ENCODE measurements at places on chromosomes 5 and 9.

GRCh38 chr9:20753761-20754160, 69.7 kb downstream of the FOCAD start:
- DNase-seq = no peak

DNA sequence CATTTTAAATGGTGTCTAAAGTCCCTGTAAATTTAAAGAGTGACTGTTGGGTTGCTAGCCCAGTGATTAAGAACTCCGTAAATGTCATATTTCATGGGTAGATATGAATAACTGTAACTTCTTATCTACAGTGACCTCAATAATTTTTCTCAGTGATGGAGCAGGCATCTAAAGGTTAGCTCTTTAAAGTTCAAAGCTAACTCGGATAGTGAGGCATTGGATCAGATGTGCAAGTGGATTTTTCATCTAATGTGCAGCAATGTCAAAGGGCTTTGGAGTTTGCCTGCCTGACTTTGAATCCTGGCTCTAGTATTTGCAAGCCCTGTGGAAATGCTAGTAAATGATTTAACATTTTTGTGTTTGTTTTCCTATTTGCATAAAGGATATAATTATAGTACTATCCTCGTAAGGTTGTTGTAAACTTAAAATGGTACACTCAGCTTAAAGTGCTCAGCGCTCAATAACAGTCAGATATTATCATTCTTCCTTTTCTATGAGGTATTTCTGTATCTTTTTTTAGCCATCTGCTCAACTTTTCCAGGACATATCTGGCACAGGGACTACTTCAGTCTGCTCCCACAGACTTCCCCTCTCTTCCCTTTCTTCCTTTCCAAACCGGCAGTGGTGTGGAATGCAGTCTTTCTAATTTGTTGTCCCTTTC, 163.7 kb upstream of the ELL2 start:
- DNase-seq = no peak

GRCh38 chr5:39216631-39217030, 2.7 kb downstream of the FYB1 start:
- no peak for DNase-seq

DNA sequence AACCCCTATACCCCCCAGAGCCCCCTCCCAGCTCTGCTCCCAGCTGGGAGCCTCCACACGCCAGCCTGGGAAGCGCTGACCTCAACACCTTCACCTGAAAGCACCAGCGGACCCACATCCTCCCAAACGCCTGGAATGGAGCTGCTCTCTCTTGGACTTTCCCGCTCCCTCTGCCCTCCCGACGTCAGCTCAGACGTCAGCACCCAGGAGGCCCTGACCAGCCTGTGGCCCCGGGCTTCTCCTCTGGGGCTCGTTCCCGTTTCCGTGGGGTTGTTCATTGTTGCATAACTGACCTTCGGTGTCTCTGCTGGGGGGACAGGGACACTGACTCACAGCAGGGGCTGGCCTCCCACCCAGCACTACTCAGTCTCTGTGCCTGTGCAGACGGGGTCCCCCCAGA, 35.0 kb upstream of the SLC6A3 start:
- DNase-seq = no peak

- no peak for DNase-seq
Observed at GRCh38 chr9:4661611-4662010, 483 bp upstream of the PLPP6 start.

DNA sequence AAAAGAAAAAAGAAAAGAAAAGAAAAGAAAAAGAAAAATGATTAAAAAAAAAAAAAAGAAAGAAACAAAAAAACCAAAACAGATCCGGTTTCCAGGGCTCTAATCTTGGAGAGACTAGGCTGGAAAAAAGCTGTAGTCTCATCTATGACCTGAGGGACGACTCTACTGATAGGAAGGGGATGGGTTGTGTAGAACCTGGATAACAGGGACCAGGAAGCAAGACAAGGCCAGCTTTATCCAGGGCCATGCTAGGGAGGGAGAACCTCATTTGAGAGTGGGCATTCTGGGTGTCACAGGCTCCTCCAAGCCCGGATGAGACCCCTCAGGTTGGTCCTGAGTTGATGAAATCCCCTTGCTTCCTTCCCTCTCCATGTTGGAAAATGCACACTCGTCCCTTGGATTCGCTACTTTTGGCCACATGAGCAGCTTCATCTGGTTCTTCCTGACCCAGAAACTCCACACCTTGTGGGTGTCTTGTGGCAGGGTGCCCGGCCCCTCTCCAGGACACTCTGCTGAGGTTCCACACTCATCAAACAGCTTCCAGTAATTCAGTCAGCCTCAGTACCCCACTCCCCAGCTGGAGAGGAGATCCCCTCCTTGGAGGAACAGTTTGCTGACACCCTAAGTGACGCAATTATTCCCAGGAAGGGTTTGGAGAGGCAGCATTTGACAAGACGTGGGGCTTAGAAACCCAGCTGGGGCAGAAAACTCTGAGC, 71.1 kb upstream of the LHFPL2 start:
- no peak for DNase-seq

DNA sequence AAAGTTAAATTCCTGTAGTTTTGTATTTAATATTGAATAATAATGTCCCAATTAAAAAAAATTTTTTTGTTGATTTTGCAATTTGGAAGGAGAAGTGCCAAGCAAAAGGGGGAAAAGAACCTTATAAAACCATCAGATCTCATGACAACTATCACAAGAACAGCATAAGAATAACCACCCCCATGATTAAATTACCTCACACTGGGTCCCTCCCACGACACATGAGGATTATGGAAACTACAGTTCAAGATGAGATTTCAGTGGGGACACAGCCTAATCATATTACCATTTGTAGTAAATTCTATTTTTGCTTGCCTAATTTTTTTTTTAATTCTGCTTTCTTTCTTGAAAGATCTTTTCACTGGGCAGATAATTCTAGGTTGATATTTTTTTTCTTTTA, 33.4 kb upstream of the FCHO2 start:
- no peak for DNase-seq

DNA sequence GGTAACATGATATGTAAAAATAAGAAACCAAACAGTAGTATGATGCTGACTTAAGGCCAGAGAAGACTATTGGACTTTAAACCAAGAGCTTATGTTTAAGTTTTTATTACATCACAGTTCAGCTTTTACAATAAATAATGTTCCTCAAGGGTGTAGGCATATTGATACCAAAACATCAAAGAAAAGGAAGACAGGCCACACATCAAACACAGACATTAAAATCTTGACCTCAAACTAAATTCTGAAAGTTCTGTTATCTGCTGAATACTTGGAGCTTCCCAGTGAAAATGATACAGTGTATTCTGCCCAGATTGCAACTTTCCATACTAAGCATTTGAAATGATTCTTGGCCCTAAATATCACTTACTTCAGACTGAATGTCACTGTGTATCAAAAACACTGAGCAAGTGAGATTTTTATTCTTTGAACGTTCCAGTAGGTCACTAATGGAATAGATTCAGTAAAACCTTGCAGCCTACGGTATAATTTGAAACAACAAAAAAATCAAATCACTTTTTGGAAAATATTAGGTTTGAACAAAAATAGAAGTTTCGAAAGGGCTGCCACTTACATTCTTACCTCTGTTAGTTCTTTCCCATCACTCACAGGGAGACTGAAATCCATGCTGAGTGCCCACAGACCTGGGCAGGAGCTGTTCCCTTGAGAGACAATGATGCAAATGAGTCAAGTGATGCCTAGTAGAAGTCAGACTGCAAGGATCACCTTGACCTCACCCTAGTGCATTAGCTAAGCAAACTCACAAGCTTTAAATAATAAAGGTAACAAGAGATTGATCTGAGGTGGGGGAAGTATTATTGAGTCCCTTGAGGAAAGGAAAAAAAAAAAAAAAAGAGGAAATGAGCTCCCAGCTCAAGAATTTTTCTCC, 2.5 kb downstream of the LPAR1 start:
- DNase-seq = no peak

DNA sequence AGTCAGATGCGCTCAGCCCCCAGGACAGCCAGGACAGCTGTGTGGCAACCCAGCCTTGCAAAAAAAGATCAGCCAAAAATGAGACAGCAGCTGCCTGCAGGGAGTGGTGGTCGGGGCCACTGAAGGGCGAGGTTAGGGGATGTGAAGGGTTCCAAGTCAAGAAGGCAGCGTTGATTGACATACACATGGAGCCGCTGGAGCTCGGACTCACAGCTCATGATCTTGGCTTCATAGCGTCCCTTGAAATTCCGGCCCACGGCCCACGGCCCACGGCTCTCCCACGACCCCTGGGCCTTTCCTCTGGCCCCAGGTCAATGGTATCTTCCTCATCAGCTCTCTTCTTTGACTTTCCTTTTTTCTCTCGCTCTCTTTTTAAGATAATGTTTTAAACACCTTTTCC, 390.0 kb upstream of the IRX4 start:
- no peak for DNase-seq

DNA sequence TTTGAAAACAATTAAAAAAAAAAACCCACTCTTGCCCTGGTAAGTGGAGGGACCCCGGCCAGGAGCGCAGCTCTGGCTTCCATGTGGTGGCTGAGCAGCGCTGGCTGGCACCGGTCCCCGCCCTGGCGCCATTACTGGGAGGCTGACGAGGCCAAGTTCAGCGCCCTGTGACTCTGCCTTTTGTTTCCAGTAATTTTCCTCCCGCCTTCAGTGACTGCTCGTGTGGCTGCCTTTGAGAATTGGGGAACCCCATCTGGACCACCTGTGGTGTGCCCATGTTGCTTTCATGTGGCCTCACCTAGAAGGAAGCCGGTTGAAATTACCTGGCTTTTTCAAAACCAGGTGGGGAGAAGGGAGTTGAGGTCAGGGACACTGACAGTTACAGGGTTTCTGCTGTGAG, 136.1 kb downstream of the GAPVD1 start:
- no peak for DNase-seq

DNA sequence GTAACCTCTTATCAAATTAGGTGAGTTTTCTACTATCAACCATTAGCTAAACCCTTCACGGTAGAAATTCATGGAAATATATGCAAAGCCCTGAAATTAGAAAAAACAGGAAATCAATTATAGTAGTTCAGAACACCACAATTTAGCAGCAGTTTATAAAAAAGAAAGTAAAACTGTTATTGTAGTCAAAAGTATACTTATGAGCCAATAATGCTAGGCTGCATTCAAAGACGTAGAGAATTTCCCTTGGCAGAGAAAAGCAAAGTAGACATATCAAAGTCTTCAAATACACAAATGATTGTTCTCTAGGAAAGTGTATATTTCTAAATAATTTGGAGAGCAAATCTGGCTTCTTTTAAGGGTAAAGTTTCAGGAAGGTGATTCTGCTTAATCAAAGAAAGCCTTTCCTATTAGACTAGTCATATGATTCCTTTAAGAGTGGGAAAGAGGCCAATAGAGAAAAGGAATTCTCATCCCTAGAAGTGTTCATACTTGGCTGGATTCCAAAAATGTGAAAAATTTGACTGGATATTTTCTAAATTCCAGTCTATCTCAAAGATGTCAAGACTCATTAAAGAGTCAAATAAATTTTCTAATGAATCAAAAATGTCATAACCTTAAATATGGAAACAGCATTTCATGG, 185.5 kb downstream of the SMC2 start:
- DNase-seq = no peak

GRCh38 chr9:83434254-83434653, 103.9 kb downstream of the FRMD3 start:
- no peak for DNase-seq

GRCh38 chr5:170221327-170221741, 11.5 kb upstream of the C5orf58 start:
- no peak for DNase-seq

DNA sequence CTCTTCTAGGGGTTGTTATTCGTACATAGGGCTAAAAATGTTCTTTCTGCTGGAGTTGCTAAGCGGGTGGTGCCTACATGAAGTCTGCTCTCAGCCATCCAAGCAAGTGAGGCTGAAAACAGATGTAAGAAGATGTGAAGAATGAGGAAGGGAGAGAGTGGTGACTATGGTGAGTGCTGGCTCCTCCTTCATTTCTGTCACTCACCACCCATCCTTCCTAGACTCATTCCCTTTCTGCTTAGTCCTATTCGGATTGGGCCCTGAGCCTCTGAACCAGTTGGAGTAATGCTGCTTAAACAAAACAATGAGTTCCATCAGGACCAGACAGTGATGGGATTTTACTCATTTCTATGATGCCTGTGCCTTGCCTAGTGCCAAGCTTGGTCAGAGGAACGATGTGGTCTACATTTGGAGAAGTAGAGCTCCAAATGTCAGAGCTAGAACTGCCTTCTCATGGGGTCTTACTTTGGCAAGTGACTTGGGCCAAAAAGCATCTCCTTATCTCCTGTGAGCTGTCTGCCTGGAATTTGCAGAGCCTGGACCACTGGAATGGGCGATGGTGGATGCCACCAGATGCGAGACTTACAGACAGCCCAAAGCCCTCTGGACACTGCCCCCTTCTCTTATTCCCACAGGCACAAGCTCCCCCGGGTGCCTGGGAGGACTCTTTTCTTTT, 192.9 kb downstream of the FBXL7 start:
- DNase-seq = no peak

- DNase-seq = no peak
Observed at GRCh38 chr9:83024506-83025125, 38.3 kb downstream of the RASEF start.

- no peak for DNase-seq
Observed at GRCh38 chr9:18261181-18261580, 212.8 kb upstream of the ADAMTSL1 start.

DNA sequence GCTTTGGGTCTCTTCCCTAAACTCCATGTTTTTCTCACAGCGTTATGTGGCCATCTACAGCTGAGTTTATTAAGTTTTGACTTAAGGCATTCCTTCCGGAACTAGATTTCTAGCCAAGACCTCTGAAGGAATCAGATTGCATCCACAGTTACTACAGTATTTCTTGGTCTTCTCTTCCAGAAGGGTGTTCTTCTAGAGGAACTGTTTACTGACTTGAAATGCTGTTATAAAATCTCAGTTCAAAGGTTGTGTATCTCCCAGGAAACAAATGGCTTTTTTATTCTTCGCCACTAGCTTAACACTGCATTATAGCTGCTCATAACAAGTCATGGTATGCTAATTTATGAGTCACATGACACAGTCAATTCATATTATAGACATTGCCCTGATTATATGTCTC, 55.3 kb upstream of the RAD23B start:
- no peak for DNase-seq

- no peak for DNase-seq
Observed at GRCh38 chr5:74586856-74587255, 53.7 kb downstream of the ENC1 start.

DNA sequence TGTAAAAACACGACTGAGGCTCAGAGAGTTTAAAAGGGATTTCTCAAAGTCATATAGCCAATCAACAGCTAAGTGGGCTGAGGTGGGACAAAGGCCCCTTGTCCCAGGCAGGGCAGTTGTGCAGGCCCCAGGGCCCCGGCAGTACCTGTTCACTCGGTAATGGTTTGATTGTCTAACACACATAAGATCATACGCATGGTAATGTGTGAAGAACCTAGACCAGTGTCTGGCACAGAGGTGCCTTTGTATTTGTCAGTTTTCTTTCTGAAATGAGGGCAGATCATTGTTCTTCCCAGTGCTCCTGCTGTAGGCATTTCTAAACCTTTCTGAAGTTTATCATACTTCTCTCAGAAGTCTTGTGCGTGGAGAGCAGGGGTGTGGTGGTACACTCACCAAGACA, 66.8 kb downstream of the IPPK start:
- no peak for DNase-seq

All from activated naive CD8-positive, alpha-beta T cell treated with anti-CD3 and anti-CD28 coated beads, Interleukin-2, amount 10 ng/mL, durations not matched to agents 7 days and 5 days (primary cell).